Smooth muscle cell of the brain vasculature (primary cell): ENCODE measurements at places on chromosomes 1 and 21.
A peak's percentile ranks its signal among the peaks of the same experiment; 100 is the strongest.

DNA sequence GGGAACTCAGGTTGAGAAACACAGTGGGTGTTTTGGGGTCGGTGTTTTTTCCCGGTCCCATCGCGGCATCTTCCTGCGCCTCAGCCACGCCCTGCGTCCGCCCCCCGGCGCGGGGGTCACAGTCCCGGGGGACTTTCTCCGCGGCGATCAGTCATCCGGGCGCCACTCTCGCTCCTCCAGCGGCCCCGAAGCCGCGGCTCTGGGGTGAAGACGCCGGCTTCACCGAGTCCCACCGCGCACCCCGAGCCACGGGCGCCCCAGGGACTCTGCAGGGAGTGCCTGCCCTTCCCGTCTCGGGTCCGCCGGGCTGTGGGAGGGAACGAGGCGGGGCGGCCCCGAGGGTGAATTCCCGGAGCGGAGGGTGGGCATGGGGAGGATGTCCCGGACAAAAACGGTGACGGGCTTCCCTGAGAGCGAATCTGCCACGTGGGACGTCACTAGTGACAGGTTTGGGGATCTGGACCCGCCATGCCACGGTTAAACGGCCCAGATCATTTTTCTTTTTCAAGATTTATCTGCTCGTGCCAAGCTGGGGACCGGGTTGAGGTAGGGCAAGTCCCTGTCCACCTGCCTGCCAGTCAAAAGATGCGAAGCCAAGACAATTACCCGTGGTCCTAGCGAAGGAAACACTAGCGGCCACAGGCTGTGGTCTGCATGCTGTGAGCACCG, 717 bp upstream of the BATF3 start:
- no peak for DNase-seq

- DNase-seq = peak; percentile 92
Observed at GRCh38 chr1:82464362-82465001, 663.7 kb downstream of the ADGRL2 start.

DNA sequence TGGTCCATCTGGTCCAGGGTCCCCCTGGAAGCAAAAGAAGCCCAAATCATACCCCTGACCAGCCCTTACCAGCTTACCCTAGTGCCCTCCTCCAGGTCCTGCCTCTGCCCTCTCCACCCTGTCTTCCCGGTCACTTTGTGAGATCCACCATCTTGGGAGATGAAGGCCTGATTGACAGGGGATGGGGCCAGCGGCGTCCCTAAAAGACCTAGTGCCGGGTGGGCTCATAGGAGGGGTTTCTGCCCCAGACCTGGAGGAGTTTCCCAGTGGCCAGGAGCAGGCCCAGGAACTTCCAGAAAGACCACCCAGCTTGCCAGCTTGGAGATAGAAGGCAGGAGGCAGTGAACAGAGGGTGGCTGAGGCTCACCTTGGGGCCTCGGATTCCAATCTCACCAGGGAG, 5.4 kb downstream of the COL9A2 start:
- DNase-seq = no peak

DNA sequence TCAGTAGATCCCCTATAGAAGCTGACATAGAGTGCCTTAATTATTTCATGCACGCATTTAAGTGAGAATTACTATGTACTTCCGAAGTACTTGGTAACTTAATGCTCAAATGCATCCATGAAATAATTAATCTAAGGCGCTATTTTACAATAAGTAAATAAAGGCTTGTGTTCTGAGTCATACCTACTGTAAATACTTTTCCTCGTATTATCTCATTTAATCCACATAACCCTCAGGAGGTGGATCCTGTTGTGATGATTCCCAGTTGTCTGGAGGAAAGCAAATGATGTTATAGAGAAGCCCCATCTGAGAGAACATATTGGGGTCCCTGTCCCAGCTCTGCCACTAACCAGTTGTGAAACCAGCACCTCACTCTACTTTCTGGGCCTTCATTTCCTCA, 16.4 kb downstream of the SUSD4 start:
- DNase-seq = no peak

- no peak for DNase-seq
Observed at GRCh38 chr1:175072099-175072951, 4.7 kb downstream of the TNN start.

DNA sequence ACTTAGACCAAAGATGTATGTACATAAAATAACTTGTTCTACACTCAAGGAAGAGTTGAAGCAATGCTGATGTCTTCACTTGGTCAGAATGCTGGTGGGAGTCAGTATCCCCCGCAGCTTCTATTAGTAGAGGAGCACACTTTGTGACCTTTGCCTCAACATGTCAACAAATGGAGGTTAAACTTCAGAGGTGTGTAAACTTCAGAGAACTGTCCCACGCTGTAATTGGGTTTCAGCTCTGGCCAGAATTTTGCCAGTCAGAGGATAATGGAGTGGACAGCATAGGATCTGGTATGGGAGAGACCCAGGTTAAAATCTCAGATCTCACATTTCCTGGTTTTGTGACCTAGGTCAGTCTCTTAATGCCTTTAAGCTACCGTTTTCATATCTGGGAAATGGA, 107.6 kb upstream of the ZNF644 start:
- no peak for DNase-seq

- no peak for DNase-seq
Observed at GRCh38 chr1:209723756-209724693, 19.4 kb downstream of the HSD11B1 start.

DNA sequence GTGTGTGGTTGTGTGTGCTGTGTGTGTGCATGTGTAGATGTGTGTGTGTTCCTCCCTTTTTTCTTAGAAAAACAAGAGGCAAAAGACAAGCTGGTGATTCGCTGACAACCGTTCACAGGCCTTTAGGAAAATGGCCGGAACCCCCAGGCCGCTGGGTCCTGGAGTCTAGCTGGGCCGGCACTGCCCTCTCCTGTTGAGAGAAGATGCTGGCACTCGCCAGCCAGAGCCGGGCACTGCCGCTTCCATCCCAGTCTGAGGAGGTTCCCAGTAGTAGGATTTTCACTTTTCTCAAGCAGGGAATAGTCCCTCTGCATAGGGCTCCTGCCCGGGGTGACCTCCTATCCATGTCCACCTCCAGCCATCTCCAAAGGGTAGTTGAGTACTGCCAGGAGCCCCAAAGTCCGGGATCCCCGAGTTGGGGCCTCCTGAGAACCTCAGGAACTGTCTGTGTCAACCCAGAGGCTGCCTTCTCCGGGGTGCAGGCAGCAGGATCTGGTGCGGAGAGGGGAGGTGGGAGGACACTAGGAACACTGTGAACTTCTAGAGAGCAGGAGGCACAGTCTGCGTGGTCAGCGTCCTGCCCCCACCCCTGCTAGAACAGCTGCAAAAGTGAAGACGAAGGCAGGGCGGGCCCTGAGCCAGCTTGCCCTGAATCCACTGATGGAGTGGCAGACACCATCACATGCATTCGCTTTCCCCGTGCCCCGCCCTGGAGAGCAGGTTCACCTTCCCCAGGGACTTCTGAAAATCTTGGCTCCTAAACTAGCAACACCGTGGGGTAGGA, 44.1 kb upstream of the ARHGEF16 start:
- peak; percentile 24 for DNase-seq

DNA sequence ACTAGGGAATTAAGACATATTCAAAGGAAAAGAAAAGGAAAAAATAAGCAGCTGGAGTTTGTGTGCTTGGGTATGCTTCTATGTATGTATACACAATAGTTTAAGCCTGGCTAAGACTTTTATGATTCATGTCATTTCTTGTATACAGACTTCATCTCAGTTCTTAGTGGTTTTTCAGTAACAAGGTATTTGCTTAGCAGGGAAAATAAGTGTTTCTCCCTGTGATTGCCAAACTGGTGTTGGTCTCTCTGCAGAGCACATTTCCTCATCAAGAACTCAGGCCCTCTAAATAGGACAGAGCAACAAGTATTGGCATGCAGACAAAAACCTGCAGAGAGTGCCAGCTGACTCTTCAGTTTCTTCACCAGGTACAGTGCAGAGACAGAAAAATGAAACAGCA, 484.4 kb upstream of the ZRANB2 start:
- DNase-seq = no peak

DNA sequence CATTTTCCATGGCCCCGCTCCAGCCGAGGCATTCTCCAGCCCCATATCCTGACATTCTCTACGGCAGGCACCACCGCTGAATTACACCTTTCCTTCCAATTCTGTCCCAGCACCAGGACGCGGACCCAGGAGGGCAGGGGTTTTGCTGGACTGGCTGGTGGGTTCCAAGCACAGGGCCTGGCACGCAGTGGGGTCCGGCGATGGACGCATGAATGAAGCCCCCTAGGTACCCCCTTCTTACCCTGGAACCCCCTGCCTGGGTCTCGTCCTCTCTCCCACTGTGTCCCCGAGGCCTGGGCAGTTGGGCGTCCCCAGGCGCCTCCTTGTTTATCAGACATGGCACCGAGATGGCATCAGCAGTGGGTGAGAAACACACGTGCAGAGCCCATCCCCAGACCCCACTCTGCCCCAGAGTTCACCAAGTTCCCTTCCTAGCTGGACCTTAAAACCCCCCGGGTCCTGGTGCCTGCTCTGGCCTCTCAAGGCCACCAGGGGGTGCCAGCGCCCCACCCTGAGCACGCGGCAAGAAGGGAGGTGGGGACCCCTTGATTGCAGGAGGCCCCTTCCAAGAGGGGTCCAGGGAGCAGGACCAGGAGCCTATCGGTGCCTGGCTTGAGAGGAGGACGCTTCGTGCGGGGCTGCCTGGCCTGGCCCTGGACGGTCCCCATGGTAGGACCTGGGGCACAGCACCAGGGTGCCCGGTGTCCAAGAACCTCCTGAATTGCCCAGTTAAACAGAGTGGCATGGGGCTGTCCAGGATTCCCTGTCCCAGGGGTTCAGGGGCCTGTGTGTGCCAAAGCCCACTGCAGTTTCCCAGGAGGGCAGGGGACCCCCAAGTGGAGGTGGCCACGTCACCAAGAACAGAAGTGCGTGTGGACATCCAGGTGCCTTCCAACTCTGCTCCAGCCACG, 46.1 kb downstream of the MEGF6 start:
- DNase-seq = no peak

- no peak for DNase-seq
Observed at GRCh38 chr21:31450980-31451379, 106.9 kb upstream of the TIAM1 start.

GRCh38 chr1:36411674-36412648, 14.3 kb upstream of the LSM10 start:
- no peak for DNase-seq

DNA sequence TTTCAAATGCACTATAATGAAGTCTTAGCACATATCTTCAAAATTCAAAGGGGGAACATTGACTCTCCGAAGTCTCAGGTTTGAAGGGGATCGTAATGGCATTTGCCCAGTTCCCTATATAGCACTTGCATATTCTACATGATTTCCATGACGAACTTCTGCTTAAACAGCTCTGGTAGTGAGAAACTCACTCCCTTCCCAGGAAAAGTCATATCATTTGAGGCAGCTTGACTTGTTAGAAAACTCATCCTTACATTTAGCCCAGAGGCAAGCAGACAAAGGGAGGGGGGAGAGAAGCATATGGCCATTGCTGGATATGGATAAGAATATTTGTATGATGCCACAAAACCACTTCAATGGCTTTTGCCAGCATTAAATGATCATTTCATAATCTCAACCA, 27.0 kb upstream of the TTLL7 start:
- no peak for DNase-seq

- no peak for DNase-seq
Observed at GRCh38 chr1:1666526-1666925, 7.7 kb upstream of the CDK11B start.

DNA sequence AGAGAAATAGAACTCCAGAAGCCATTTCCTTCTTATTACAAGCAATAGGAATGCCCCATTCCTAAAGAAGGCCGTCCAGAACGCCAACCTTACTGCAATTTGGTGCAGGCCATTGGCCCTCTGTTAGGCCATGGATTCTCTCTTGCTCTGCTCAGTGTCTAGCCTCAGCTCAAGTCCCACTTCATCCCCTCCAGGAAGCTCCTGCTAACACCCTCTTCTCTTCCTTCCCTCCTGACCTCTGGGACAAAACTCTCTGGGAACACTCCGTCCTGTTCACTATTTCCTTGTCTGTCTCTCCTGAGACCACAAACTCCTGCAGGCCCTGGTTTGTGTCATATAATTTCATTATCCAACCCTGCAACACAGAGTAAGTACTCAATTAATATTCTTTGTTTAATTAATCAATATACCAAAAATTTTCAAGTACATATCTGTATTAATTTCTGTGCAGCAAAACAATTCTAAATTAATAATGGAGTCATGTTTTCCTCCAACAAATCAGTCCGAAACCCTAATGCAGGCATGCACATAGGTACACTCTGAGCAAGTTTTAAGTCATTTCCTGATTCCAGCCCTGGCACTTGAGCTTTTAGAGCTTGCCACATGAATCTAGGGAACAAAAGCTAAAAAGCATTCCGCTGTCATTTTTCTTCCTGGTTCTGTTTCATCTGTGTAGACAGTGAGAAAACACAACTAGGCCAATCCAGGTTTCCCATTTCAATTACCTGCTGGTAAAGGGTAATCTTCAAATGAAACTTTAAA, 245.3 kb downstream of the SETD4 start:
- no peak for DNase-seq

- no peak for DNase-seq
Observed at GRCh38 chr1:234942012-234942332, 186.7 kb downstream of the TOMM20 start.

DNA sequence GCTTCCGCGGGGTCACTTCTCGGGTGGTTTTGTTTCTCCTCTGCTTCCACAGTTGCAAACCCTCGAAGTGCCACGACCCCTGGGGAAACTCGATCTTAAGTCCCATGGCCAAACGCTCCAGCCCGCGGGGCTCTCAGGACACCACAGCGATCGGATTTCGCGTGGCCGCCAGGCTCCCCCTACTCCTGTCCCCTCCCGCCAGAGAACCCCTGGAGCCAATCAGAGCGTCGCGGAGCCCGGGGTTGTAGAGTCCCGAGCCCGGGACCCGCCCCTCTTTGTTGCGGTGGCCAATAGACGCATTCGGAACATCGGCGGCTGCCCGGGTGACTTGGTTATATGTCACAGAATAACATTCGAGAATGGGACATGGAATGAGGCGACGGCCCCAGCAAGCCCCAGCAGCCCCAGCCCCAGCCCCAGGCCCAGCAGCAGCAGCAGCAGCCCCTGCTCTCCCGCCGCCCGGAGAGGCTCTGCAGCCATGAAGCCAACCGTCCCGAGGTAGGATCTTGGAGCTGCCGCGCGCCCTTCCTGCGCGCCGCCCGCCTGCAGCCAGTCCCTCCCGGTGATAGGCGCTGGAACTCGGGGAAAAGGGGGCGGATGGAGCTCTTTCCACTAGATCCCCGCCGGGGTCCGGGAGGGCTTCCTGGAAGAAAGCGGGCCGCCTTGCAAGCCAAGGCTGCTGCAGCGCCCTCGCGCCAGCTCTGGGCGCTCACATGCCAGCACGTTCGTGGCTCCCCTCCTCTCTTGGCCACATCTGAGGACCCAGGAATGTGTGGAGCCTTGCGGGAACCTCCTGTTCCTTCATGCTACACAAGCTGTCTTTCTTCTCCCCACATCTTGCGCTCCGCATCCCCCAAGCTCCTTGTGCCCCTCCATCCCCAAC, at the start of gene VASH2:
Gene VASH2 (plus strand): TSS at position 299 of the 883 bp plus-strand sequence. CDS start 1,002 bp downstream, outside the sequence.
- DNase-seq = no peak

GRCh38 chr1:67468066-67468718, 38.0 kb upstream of the SERBP1 start:
- no peak for DNase-seq
